Fibroblast of pulmonary artery (primary cell): ENCODE measurements at places on chromosomes 7 and 10.

DNA sequence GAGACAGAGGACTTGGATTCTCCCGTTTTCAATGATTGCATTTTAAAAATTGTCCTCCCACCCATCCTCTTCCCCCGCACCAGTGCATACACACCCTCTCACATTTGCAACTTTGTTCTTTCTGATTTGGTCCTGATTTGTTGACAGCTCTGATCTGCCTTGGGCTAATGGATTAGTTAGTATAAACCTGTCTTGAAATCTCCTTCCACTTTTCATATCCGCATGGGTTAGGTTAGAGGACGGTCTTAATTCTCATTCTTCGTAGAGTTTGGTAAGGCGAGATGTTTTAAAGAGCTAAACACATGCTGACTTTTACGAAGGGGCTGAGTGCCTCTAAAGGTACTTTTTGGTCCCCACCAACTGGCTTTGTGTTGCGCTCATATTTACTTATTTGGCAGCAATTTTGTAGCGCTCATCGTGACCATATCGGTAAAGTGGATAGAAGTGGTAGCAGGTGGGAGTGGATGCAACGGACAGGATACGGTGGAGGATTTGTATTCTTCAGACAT, 1.1 kb downstream of the AHR start:
- DNase-seq: peak; percentile 58

DNA sequence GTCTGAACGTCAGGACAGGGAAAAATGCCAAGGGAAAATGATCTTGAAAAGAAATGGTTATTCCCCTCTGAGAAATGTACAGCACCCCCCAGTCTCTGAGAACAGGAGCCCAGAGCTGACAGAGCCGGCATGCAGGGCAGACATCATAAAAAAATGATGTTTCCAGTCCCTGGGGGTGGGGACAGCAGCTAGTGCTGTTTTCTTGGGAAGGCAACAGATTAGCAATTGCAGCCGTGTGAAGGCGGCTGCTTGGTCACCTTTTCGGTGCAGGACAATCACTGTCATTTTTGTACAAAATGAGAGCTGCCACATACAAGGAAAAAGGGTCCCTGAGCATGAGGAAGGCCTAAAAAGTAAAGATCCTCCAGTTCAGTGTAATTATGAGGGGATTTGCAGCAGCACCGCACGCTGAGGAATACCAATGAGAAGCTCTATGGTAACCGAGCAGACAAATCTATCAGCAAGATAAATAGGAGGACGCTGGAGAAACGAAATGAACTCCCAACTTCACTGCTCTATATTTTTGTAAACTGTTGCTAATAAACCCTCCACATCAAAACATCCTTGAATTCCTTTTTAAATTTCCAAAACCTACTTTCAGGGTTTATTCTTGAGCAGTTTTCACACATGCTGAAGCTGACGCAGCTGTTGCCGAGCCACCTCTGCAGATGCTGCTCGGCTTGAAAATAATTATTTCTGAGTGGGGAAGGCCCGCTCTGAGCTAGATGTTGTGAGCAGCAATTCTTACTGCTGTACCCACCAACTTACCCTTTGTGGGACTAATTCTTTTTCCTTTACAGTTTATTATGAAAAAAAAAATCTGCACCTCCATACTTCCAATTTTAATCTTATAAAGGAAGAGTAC, 98.2 kb upstream of the NEBL start:
- peak; percentile 31 for DNase-seq

- no peak for DNase-seq
Observed at GRCh38 chr10:72828294-72828693, 65.2 kb upstream of the OIT3 start.

GRCh38 chr7:95318501-95319100, 5.7 kb downstream of the PON1 start:
- DNase-seq: no peak

GRCh38 chr7:70421319-70421718, 710.6 kb upstream of the GALNT17 start:
- no peak for DNase-seq

- no peak for DNase-seq
Observed at GRCh38 chr10:15369256-15370211, 1.6 kb downstream of the FAM171A1 start.

- DNase-seq: no peak
Observed at GRCh38 chr7:12909483-12909882, 222.1 kb downstream of the ARL4A start.

- no peak for DNase-seq
Observed at GRCh38 chr7:70389531-70390151, 742.3 kb upstream of the GALNT17 start.
